ENCODE measurements at places on chromosomes 16 and 17.

- no peak for DNase-seq
Measured at GRCh38 chr17:57260325-57261083, 4.2 kb downstream of the MSI2 start.

DNA sequence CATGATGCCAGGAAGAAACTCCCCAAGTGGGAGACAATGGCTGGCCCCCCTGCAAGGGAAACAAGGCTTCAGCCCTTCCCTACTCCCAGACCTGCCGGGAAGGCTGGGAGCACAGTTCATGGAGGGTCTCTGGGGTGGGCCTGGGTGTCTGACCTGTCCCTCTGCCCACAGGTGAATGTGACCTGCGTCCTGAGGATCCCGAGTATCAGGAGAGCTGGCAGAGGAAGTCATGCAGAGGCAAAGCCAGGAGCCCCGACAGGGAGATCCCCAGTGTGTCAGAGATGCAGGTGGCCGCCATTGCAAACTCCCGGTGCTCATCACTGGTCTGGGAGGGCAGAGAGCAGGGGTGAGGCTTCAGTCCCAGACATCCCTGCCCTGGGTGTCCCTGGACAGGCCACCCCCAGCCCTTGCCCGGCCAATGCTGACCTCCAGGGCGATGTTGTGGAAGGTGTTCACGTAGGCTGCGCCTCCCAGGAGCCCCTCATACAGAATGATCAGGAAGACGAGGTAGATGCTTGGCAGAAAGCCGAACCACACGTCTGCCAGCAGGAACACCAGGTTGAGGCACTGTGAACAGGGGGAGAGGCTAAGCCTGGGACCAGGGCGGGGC is 5.3 kb upstream of the NPIPB7 start:
- DNase-seq = no peak

GRCh38 chr17:16013943-16014407 is 14.4 kb downstream of the TTC19 start:
- DNase-seq = no peak

GRCh38 chr17:2271985-2272702 is 31.4 kb downstream of the SMG6 start:
- no peak for DNase-seq

GRCh38 chr16:60816461-60816860 is 1219.8 kb downstream of the CDH8 start:
- no peak for DNase-seq

DNA sequence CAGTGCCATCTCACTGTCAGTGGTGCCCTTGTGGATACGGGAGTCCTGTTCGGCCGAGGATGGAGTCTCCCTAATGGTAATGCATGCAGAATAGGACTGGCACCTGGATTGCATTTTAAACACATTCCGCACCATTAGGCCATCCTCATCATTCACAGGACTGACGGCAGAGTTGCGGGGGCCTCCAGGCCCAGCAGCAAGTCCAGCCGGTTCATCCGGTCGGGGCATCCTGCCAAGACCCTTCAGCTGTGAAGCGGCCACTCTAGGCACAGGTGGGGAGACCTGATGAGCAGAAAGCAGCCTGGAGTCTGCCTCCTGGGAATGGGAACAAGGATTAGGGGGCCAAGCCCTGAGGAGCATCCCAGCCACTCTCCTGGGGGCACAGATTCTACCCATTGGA is 90.3 kb upstream of the XYLT1 start:
- no peak for DNase-seq

DNA sequence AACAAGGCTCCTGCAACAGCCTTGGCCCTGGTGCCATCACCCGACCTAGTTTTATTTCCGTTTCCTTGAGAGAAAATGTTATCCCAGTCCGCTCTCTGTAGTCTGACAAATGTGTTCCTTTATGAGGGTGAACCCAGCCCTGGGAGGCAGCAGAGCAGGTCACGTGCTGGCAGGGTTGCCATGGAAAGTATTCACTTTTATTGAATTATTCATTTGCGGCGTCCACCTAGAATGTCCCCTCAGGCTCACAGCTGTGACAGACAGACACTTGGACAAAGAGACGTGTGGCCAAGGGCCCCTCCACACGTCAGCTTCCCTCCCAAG is 90.0 kb downstream of the WSCD1 start:
- DNase-seq = no peak

GRCh38 chr17:43905400-43905984 is 1.8 kb downstream of the MPP2 start:
- DNase-seq = no peak

GRCh38 chr17:29041091-29041490 is 1.9 kb upstream of the PIPOX start:
- no peak for DNase-seq

DNA sequence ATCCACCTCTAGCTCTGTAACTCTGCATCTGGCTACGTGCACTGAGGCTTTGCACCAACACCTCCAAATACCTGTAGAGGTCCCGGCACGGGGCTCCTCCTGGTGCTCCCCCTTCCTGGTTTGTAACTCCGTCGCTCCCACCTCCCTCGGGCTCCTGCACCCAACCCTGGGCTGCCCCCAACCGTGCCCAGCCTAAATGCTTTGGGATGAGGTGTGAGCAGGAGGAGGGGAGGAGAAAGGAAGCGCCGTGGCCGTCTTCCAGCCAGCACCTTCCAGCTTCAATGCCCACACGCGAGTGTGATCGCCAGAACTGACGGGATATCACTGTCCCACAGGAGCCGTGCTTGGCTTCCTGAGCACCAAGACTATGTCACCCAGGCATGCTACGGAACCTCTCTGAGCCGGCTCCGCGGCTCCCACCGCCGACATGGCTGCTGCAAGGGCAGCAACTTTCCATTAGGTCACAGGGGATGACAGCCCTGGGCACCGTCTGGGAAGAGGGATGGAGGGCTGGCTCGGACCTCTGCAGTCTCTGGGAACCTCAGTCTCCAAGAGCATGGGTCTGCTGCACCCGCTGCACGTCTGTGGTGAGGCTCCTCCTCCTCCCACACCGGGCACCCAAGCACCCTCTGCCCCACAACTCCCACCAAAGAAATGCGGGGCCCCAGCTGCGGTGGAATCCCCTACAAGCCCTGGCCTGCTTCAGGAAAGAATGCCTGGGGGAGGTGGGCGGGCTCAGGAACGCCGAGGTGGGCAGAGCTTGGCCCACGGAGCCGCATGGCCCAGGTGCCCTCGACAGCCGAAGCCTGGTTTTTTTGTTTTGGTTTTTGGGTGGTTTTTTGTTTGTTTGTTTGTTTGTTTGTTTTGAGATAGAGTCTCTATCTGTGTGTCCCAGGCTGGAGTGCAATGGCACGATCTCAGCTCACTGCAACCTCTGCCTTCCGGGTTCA is 6.4 kb upstream of the SLC38A10 start:
- DNase-seq = no peak

DNA sequence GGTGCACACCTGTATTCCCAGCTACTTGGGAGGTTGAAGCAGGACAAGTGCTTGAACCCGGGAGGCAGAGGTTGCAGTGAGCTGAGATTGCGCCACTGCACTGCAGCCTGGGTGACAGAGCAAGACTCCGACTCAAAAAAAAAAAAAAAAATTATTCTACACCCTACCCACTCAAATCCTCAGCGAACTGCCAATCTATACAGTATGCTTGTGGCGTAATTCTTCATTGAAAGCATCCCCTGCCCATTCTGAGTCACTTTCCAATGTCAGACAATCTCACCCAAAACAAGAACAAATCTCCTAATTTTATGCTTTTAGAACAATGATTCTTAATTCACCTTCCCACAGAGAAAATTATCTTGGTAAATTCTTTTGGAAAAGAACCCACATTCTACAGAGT is 12.0 kb downstream of the AMFR start:
- no peak for DNase-seq

DNA sequence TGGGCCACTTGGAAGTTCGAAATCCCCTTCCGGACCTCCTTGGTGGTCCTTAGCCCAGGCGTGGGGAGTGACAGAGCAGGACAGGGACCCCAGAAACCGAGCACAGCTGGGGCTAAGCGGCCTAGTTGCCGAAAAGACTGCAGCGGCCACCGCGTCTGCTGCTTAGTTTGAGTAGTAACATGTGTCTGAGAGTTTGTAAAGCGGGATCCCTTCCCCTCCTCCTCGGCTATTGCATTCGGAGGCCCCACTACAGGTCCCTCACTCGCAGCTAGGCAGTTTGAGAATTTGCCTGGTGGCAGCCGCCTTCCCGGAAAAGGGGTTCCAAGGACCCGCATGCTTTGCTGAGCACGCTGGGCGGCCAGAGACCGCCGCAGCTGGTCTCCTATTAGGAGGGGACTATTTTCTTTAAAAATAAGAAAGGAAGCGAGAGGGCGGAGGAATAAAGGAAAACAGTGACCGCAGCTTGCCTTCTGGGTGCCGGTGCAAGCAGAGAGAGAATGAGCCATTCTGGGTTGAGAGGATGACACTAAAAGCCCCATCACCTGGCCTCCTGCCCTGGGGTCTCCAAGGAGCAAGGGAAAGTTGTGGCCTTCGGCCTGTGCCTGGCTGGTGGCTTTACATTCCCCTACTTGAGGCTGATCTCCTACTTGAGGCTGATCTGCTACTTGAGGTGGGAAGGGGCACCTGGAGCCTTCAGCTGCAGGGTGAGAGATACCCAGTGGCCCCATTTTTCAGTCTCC is 1.1 kb upstream of the HOXB5 start:
- no peak for DNase-seq

DNA sequence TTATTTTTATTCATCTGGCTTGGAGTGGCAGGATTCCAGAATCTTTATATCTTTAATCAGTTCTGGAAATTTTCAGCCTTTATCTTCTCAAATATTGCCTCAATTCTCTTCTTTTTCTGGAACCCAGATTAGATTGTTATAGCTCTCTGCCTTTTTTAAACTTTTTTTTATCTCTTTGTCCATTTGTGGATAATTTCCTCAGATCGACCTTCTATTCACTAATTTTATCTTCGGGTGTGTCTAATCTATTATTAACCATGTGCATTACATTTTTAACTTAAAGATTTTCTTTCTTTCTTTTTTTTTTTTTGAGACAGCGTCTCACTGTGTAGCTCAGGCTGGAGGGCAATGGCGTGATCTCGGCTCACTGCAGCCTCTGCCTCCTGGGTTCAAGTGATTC is 5.2 kb upstream of the ZFP90 start:
- DNase-seq = no peak

GRCh38 chr16:2950773-2951172 is 13.3 kb upstream of the KREMEN2 start:
- no peak for DNase-seq

GRCh38 chr16:86926181-86927094 is 348.1 kb downstream of the FOXL1 start:
- DNase-seq = no peak
